ENCODE measurements at places on chromosomes 7 and 10.

DNA sequence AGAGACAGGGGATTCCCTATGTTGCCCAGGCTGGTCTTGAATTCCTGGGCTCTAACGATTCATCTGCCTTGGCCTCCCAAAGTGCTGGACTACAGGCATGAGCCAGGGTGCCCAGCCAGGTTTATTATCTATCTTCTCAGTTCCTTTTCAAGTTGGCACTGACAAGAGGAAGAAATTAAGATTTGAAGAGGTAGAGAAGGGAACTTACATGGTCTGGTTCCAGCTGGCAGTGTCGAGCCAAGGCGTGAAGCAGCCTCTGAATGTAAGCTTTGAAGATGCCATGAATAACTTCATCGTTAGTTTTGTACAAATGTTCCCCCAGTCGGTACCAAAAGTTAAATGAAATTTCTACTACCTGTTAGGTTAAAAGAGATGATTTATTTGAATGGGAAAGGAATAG is 57.7 kb downstream of the TNPO3 start:
- DNase-seq, result no peak

- no peak for DNase-seq
Observed at GRCh38 chr7:28643584-28644340, 231.4 kb downstream of the CREB5 start.

DNA sequence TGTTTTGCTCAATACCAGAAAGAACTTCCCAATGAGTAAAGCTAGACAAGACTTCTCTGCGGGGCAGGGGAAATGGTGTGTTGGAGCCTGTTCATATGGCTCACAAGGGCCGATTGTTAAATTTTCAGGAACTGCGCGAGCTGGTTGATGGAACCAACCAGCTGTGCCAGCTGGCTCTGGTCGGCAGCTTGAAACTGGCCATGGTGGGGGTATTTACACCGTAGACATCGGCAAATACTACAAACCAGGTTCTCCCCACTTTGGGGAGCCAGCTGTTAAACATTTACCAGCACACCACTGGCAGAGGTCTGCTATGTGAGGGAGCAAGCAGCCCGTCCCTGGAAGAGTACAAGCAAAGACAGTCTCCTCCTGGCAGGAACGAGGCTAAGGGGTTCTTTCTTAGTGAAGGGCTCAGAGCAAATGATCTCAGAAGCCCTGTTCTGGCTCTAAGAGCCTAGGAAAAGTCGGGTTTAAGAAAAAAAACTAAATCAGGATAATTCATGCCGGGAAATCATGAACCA is 8.8 kb upstream of the ZMIZ1 start:
- DNase-seq, result no peak

GRCh38 chr10:33476757-33477273 is 142.3 kb upstream of the NRP1 start:
- no peak for DNase-seq

GRCh38 chr7:156080596-156080995 is 268.3 kb upstream of the SHH start:
- no peak for DNase-seq

DNA sequence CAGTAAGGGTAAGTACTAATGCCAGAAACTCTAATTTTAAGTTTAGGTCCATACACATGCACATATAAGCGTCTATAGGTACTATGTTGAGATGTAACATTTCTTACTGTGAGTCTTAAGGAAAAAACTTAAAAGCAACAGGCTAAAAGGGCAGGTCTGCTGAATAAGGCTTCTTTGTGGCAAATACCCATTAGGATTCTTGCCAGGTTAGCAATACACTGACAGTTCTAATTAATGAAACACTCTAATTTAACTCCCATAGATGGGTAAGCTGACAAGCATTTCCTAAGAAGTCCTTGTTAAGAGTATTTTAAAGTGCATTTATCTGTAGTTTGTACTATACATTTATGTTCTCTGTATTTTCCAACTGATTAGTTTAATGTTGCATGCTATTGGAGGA is 14.0 kb downstream of the SCRN1 start:
- DNase-seq, result no peak

- DNase-seq, result no peak
Observed at GRCh38 chr10:43117777-43118583, 20.3 kb upstream of the CSGALNACT2 start.

DNA sequence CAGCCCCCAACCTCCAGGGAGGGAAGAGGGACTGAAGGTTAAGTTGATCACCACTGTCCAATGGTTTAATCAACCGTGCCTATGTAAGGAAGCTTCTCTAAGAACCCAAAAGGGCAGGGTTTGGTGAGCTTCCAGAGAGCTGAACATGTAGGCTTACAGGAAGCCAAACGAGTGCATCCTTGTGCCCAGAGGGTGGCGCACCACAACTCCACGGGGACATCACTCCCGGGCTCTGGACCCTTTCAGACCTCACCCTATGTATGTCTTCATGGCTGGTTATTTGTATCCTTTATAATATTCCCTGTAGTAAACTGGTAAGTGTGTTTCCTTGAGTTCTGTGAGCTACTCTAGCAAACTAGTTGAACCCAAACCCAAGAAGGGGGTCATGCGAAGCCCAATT is 11.5 kb upstream of the NFKB2 start:
- DNase-seq, result no peak

DNA sequence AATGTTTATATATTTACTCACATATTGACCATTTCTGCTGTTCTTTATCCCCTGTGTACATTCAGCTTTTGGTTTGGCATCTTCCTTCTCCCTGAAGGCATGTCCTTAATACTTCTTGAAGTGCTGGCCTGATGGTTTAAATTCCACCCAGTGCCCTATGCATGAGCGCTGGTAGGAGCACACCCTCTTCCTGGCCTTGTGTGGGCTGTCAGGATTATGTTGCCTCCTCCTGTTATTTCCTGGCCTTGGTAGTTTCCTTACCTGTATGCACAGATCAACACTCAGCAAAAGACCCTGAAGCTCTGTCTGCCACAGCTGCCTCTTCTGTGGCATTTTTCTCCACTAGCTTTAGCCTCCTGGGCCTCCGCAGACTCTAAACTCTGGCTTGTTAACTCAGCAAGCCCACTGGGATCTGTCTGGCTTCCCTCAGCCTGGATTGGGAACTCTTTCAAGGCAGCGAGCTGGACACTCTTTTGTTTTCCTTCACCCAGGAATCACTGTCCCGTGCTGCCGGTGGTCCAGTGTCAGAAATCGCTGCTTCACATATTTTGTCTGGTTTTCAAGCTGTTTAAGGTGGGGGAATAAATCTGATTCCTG is 595.2 kb downstream of the SDK1 start:
- no peak for DNase-seq

- no peak for DNase-seq
Observed at GRCh38 chr10:60384708-60385398, 4.8 kb downstream of the ANK3 start.

- no peak for DNase-seq
Observed at GRCh38 chr10:94288361-94289101, 74.2 kb downstream of the NOC3L start.

- DNase-seq, result no peak
Observed at GRCh38 chr10:92387289-92387940, 96.4 kb downstream of the MARCHF5 start.
